ENCODE measurements at places on chromosomes 5 and 9. TPM values are rescaled to one million over a fixed set of nuclear protein-coding genes. Genes with fewer than 3 reads are reported as not detected.
A peak's percentile ranks its signal among the peaks of the same experiment; 100 is the strongest.

The DMGDH gene
- total RNA-seq = not detected

The TEX48 gene
- not detected for total RNA-seq

The FBN2 gene
- total RNA-seq = 8.9 TPM

DNA sequence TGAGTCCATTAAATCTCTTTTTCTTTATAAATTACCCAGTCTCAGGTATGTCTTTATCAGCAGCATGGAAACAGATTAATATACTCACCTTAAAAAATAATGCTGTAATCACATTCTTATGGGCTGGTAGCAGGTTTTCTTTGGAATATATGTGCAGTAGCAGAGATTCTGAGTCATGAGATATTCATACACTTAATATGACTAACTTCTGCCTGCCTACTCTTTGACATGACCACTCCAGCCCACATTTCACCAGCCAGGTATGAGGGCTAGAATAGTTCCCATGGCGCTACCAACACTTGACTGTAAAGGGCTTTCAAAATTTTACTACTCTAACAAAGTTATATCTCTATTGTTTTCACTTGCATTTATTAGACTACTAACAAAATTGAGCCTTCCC, 74.1 kb upstream of the GHR start:
- no peak for DNase-seq

GRCh38 chr5:158975363-158975762, 124.4 kb downstream of the EBF1 start:
- DNase-seq = no peak

- no peak for DNase-seq
These were observed 12.0 kb upstream of the QSOX2 start for GRCh38 chr9:136257381-136258298.

DNA sequence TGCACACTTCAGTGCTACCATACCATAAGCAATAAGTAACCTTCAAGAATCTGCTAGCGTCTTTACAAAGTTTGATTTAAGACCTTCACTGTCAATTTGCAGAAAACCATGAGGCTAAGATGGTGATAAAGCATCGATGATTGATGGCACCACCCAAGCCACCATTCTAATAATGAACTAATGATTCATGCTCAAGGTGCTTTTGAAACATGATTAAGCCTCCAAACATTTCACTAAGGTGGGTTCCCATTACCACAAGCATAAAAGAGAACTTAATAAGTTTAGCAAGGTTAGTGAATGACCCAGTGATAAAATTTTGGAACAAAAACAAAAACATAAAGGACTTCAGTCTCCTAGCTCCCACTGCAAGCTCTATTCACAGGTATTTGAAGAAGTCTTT, 214.7 kb downstream of the FBXL17 start:
- DNase-seq = no peak

DNA sequence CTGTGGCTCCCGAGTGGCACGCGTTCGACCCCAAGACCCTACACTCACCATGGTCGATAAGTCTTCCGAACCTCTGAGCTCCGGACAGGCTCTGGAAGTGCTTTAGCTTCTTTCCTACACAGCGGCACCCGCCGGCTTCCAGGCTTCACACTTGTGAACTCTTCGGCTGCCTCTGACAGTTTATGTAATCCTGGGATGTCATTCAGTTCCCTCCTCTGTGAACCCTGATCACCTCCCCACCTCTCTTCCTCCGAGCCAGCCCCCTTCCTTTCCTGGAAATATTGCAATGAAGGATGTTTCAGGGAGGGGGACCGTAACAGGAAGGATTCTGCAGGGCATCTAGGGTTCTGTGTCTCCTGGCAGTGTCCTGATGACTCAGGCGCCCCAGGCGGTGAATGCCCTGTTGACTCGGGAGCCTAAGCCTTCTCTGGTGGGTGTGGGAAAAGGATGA, at the start of gene CD14:
TSS of gene CD14 (minus strand) at position 155 of the 451 bp plus-strand sequence. CDS start at position 51, 104 bp downstream.
- DNase-seq = peak; percentile 96

GRCh38 chr5:151872701-151873100, 52.0 kb downstream of the GLRA1 start:
- DNase-seq = no peak

GRCh38 chr9:108316066-108316465, 539.7 kb downstream of the ACTL7B start:
- no peak for DNase-seq

- DNase-seq = no peak
These were observed 119.5 kb downstream of the MTX3 start for GRCh38 chr5:79871364-79872120.

GRCh38 chr5:16864631-16865131, 71.4 kb downstream of the MYO10 start:
- no peak for DNase-seq

- peak; percentile 22 for DNase-seq
These were observed 60.4 kb upstream of the CAST start for GRCh38 chr5:96601715-96602244.
